ENCODE measurements at places on chromosomes 5 and 9. TPM values are rescaled to one million over a fixed set of nuclear protein-coding genes. Genes with fewer than 3 reads are reported as not detected.

- DNase-seq: no peak
These were observed 152.5 kb upstream of the CLINT1 start for GRCh38 chr5:158011422-158011821.

GRCh38 chr5:105639511-105639910 is 2031.2 kb downstream of the EFNA5 start:
- DNase-seq: no peak

GRCh38 chr5:109693535-109694400 is 4.0 kb downstream of the MAN2A1 start:
- DNase-seq: no peak

GRCh38 chr5:143511736-143512135 is 108.2 kb upstream of the NR3C1 start:
- DNase-seq: no peak

GRCh38 chr9:133088756-133089155 is 27.0 kb downstream of the CEL start:
- no peak for DNase-seq

Gene CDC20B
- 0.03 TPM for polyA plus RNA-seq

GRCh38 chr9:91534374-91534773 is 110.7 kb upstream of the NFIL3 start:
- no peak for DNase-seq

- DNase-seq: no peak
These were observed 317.9 kb upstream of the MEF2C start for GRCh38 chr5:89200899-89201298.

GRCh38 chr5:103526164-103526915 is 36.2 kb downstream of the NUDT12 start:
- DNase-seq: no peak

Gene CRAT
- polyA plus RNA-seq: 44.5 TPM

GRCh38 chr9:128669786-128670185 is 13.1 kb upstream of the DYNC2I2 start:
- DNase-seq: no peak

Measured in SK-N-SH (cell line).